Ovary (tissue), 10 donors: ENCODE measurements at places on chromosomes 12 and 14. TPM values are rescaled to one million over a fixed set of nuclear protein-coding genes. Genes with fewer than 3 reads are reported as not detected.

- H3K36me3 ChIP-seq, result no peaks in the 10 kb centered on the region
- DNase-seq, result no peak
- no peak overlapping the region for H3K4me3 ChIP-seq
- no peaks in the 10 kb centered on the region for H3K27me3 ChIP-seq
- peaks cover 4% of the 10 kb centered on the region for H3K4me1 ChIP-seq
- H3K27ac ChIP-seq, result no peak overlapping the region
Observed at GRCh38 chr12:8779281-8779680, 43.1 kb upstream of the A2ML1 start.

DNA sequence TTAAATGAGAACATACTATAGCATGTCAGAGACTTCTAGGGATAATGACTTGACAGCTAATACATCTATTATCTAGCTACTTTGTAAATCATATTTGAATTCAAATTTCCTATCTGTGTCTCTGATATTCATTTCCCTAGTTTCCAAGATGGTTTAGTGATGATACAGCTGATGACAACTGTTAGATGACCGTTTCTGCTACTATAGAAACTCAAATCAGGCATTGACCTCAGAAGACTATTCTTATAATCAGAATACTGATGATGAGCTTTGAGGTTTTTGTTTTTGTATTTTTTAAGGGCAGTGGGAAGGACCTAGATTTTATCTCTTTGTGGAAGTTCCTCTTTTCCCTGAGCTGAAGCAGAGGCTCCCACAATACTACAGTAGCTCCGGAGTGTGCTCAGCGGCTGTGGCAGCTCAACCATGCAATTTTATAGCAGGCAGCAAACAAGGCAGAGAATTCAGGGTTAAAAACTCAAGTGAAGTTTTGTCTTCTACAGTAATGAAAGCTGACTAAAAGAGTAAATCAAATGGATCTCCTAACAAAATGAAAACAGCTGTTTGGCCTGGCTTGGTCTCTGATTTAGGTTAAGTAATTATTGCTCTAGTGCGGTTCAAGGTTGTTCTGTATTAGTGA, 145.1 kb downstream of the SLC25A21 start:
- no peak for DNase-seq
- H3K36me3 ChIP-seq, result no peaks in the 10 kb centered on the region
- no peak overlapping the region for H3K4me3 ChIP-seq
- no peaks in the 10 kb centered on the region for H3K27me3 ChIP-seq

DNA sequence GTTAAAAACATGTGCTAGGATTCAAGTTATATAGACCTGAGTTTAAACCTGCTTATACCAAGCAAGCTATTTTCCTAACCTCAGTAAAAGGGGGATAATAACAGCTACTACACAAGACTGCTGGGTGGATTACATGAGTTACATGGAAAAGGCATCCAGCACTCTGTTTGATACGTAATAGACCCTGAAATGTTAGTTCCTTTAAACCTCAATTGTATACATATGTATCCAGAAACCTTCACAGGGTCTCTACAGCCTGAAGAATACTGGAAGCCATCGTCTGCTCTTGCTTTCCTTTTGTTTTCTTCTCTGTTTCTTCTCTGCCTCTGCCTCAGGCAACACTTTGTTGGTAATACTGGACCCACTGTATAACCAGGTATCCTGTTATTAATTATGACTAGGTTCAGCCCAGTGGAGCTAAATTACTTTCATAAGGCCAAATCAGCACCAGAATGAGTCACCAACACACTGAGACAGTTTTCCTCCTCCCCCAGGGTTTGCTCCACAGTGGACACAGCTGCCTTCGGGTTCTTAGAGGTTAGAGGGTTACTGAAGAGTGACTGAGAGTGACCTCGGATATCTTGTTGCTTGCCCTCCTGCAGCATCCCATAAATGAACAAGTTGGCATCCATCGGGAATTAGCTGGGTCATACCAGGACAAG, 127.1 kb downstream of the CAPZA3 start:
- no peaks in the 10 kb centered on the region for H3K36me3 ChIP-seq
- no peak for DNase-seq
- H3K4me3 ChIP-seq, result no peak overlapping the region
- H3K4me1 ChIP-seq, result no peaks in the 10 kb centered on the region

GRCh38 chr14:34750670-34751069, 36.3 kb upstream of the CFL2 start:
- no peak overlapping the region for H3K4me3 ChIP-seq
- no peaks in the 10 kb centered on the region for H3K36me3 ChIP-seq
- no peak for DNase-seq
- H3K4me1 ChIP-seq, result no peaks in the 10 kb centered on the region
- no peak overlapping the region for H3K27ac ChIP-seq

DNA sequence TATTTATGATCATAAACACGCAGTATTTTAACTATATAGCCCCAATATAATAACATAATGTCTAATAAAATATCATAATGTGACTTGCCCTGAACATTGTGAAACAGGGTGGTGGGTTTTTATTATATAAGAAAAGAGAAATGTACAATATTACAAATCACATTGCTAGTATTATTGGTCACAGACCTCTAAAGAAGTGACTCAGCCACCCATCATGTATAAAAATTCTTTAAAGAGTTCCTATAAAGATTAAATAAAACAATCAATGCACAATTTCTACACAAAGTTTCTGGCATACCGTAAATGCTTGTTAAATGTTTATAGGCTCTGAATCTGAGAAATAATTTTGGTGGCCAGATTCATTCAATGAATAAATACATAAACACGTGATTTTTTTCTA, 28.9 kb downstream of the ABCC9 start:
- no peak overlapping the region for H3K4me3 ChIP-seq
- H3K4me1 ChIP-seq, result no peaks in the 10 kb centered on the region
- H3K27ac ChIP-seq, result no peak overlapping the region
- H3K27me3 ChIP-seq, result no peaks in the 10 kb centered on the region
- H3K36me3 ChIP-seq, result no peaks in the 10 kb centered on the region

ZFC3H1 gene
- 49.9 TPM for total RNA-seq

RDH12 gene
- 0.30 TPM for total RNA-seq
